ENCODE measurements at places on chromosomes 13 and 19.
A peak's percentile ranks its signal among the peaks of the same experiment; 100 is the strongest.

DNA sequence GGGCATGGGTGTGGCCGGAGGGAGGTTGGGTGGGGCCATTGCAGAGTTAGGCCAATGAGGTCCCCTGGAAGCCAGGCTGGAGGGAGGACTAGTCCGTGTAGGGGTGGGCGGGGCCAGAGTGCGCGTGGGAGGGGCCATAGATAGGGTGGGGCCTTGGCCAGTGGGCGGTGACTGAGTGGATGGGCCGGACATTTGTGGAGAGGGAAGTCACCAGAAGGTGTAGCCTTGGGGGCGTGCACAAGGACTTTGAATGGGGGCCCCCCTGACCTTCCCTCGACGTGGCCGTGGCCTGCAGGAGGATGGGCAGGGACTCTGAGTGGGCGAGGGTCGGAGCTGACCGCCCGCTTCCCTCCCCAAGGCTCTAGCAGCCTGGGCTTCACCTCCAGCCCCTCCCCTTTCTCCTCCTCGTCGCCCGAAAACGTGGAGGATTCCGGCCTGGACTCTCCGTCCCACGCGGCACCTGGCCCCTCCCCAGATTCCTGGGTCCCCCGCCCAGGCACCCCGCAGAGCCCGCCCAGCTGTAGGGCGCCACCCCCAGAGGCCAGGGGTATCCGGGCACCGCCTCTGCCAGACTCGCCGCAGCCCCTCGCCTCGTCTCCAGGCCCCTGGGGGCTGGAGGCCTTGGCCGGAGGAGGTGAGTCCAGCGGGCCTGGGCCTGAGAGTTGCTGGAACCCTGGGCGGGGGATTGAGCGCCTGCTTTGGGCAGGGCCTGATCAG lies 16.5 kb upstream of the B3GNT3 start:
- DNase-seq: no peak

DNA sequence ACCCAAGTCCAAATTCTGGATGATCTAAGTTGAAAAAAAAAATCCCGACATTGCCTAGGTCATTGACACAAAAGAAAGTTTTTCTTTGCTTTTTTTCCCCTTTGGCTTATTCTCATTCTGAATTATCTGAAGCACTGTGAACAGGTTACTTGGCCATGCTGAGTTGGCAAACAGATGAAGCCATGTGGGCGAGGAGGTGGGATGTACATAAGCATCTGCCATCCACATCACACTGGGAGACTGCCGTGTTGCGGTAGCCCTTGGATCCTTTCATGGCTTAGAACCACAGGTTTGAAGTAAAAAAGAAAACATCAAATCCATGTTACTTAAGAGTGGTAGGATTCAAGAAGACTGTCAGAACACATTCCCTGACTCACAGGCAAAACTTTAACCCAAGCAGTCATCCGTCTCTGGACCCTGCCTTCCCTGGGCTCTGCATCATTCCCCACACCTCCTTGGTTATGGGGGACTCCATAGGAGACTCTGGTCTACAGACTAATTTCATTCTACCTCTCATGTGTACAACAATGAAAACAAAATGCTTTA lies 242.5 kb upstream of the SERP2 start:
- no peak for DNase-seq

DNA sequence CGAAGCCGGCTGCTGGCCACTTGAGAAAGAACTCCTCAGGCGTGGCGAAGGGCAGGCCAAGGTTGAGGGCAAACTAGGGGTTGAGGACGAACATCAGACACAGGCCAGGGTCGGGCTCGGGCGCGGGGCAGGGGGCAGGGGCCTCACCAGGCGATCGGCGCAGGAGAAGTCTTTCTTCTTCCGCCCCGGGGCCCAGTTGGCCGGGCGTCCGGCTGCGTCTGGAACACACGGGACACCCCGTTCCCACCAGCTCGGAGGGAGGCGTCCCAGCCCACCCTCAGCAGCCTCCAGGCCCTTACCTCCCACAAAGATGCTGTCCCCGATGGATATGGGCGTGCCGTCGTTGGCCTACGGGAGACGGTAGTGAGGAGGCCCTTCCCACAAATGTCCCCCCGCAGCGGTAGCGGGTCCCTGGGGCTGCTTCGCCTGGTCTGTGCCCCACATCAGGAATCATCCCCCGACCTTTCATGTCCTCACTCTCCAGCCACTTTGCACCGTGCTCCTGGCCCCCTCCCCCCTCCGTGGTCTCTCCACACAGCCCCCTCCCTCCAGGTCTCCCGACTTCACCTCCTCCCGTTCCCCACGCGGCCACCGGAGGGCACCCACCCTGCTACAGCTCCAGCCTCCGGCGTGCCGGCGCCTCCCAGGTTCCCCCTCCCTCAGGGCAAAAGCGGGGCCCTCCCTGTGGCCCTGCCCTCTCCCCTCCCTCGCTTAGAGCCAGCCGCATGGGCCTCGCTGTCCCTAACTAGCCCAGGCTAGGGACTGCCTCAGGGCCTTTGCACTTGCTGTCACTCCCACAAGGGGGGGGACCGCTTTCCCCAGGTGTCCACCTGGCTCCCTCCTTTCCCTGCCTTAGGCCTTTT lies 4.8 kb downstream of the PNKP start:
- DNase-seq: no peak

GRCh38 chr19:46211201-46211881 lies 18.2 kb upstream of the IGFL1 start:
- no peak for DNase-seq

GRCh38 chr13:90365130-90365529 lies 982.4 kb upstream of the MIR17HG start:
- DNase-seq: no peak

DNA sequence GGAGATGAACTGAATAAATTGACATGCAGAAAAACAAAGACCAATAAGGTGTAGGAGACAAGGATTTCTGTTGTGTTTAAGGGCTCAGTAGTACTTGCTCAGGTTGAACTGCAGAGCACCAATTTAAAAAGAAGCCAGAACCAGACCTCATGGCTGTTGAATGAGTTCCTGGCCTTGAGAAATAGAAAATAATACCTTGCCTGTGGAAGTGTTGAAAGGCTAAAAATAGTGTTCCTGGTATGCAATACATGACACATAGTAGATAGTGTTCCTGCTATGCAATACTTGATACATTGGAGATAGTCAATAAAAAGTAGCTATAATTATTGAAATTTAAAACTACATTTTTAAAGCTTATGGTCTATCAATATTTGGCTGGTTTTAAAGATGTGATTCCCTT lies 595.8 kb downstream of the PCDH9 start:
- DNase-seq: no peak

DNA sequence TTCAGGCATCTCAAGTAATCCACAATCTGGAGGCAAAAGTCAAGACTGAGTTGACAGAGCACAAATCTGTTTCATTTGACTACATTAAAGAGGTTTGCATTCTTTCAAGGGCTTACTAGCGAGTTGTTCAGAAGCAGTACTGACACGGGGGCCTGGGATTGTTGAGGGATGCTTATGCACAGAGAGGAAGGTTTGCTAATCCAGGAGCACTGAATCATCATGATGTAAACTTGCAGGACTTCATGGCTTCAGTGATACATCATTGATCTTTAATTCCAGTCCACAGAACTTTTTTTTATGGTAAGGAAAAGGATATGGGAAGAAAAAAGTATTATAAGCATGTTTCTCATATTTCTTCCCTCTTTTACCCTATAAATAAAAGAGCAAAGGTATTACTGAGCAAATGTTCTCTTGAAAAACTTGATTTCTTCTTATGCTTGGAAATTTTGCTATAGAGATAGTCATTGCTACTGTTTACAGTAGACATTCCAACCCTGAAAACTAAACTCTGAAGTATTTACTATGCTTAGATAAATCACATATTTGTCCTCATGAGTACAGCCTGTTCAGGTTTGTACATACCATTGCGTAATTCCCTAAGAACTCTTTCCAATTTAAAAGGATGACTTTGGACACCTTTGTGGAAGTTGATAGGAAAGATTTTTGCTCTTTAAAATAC lies 65.8 kb upstream of the KPNA3 start:
- peak; percentile 57 for DNase-seq

- DNase-seq: no peak
These were observed at the start of gene COX7A1 for GRCh38 chr19:36152352-36153091. COX7A1 (minus strand) TSS chr19:36152447; CDS start chr19:36152407, 40 bp downstream.

DNA sequence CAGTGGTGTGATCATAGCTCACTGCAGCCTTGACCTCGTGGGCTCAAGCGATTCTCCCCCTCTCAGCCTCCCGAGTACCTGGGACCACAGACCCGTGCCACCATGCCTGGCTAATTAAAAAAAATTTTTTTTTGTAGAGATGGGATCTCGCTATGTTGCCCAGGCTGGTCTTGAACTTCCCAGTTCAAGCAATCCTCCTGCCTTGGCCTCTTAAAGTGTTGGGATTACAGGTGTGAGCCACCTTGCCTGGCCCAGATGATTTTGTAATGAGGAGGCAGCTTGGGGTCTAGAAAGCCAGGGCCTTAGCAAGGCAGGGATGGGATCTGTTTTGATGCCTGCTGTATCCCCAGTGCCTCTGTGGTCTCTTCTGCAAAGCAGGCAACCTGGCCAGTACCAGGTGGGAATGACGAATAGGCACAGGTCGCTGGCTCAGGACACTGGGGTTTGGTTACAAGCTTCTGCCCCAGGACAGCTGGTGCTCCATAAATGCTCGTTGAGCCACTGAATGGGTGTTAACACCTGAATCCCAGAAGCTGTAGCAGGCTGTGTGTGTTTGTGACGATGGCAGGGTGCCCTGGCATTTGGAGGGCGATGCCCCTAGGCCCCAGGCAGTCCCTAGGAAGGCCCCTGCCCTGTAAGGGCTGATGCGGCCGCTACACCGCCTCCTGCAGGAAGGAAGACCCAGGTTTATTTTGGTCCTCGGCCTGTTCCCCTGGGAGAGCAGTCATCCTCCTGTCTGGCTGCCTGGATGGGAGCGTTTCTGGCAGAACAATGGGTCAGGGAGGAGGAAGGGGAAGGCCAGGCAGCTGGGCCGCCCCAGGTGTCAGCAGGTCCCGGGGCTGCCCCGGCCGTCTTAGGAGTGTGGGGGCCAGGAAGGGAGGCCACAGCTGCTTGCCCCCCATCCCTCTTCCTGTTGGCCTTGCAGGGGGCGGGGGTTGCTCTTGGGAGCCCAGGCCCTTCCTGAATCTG lies 8.6 kb downstream of the TNFAIP8L1 start:
- no peak for DNase-seq

DNA sequence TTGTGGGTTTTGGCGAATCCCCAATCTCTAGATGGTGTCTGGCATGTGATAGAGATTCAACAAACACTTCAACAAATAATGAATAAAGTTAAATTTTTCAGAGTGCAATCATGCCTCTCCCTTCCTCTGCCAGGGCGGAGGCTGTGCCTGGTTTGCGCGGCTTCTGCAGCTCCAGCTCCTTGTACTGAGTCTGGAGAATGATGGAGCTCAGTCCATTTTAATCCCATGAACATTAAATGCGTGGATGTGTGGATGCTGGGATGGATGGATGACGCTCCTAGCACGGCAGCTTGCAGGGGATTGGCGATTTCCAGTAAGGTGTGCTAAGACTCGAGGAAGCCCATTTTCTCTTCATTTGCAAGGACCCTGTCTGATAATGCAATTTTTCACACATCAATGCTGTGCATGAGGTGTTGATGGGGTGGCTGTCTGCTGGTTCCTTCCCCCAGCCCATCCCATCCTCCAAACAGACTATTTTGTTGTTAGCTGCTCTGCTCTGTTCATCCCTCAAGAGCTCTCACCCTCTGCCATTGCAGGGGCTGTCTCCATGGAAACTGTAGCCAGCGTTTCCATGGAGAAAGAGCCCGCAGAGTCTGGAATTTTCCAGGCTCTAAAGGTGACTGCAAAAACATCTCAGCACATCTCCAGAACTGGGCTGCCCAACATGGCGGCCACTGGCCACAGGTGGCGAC lies 92.6 kb upstream of the PEG3 start:
- DNase-seq: no peak

DNA sequence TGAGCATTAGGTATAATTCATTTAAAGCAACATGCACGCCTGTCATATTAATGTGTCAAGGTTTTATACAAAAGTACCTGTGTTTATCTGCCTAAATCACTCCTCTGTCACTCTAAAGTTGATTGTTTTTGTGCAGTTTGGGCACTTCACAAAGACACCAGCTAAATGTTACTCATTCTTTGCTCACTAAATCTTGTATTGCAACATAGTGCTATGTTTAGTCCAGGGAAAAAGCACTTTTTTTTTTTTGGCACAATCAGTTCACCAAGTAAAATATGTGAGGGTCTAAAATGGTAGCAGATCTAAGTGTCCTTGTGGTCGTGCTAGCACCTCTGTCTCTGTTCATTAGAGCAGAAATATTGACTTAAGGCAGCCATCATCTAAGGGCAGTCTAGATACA lies 2526.7 kb upstream of the PCDH20 start:
- DNase-seq: no peak

- DNase-seq: no peak
These were observed 12.5 kb downstream of the ZNF714 start for GRCh38 chr19:21094347-21095025.

DNA sequence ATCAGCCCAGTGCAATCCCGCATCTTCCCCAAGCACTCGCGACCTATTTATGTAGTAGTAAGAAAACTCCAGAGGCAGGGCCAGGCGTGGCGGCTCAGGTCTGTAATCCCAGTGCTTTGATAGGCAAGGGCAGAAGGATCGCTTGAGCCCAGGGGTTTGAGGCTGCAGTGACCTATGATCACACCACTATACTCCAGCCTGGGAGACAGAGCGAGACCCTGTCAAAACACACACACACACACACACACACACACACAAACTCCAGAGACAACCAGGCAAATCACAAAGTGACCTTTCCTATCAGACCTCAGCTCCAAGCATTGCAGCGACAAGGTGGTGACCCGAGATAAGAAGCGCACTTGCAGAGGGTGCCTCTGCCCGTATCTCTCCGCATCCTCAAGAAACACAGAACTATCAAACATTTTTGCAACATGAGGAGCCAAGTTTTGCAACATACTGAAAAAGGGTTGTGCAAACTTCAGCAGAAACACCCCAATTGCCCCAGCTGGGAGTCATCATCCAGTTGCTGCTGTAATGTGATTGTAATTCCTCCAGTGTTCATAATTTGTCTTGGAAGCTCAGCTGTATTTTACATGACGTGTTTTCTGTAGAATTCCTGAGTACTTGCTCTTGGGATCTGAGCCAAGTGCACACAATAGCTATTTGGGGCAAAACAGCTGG lies 8.7 kb upstream of the KLF2 start:
- DNase-seq: peak; percentile 56

DNA sequence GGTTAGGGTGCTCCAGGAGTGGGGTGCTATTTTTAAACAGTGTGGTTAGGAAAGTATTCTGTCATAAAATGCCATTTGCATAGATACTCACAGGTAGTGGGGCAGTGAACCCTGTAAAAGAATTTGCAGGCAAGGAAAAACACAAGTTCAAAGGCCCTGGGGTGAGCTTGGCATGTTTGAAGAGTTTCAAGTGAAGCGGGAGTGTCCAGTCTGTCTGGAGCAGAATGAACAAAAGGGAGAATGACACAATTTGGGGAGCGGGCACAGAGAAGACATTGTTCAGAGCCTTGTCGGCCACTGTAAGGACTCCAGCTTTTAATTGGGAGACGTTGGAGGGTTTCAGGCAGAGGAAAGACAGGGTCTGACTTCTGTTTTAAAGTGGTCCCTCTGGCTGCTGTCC lies 2.8 kb downstream of the GRWD1 start:
- no peak for DNase-seq

DNA sequence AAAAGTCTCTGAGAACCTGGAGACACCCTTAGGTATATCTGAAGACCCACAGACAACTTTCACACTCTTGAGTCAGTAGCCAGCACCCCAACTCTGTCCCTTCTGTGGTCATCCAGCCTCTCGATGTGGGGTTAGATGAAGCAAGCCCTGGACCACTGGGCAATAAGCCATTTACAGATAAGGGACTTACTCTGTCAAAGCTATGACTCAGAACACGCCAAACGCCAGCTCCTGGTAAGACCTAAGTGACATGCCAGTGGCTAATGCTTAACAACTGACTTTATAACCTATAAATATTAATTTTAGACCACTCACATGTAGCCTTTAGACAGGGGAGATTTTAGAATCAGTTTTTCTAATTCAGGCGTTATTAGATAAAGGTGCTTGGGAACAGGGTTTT lies 85.7 kb downstream of the SHISA2 start:
- no peak for DNase-seq

GRCh38 chr19:38809592-38810252 lies 3.0 kb downstream of the LGALS4 start:
- DNase-seq: no peak

All from HFF-Myc (cell line).